ENCODE measurements at places on chromosomes 4 and X. TPM values are rescaled to one million over a fixed set of nuclear protein-coding genes. Genes with fewer than 3 reads are reported as not detected.

- DNase-seq = peak; percentile 98
These were observed 136.1 kb upstream of the MAP9 start for GRCh38 chr4:155512817-155513216.

- DNase-seq = no peak
These were observed 98.1 kb upstream of the JADE1 start for GRCh38 chr4:128711361-128711760.

- peak; percentile 1 for DNase-seq
These were observed 44.6 kb downstream of the RAB33A start for GRCh38 chrX:130216320-130216719.

- no peak for DNase-seq
These were observed 27.1 kb upstream of the SLC25A6 start for GRCh38 chrX:1418901-1419544.

DNA sequence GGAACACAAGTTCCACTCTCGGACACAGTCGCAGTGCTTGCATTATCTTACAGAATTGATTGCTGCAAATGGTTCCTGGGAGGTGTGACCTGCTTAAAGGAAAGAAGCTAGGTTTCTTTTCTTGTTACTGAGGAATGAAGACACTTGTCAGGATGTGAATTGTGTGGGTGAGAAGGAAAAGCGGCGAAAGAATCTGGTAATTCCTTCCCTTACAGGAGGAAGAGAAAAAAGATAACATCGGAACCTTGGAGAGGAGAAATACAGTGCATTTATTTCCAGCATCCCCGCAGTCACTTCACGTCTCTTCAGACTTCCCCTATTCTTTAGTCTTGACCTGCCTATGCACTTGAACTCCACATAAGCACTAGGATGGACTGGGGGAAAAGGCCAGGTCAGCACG, 389 bp upstream of the CCSER1 start:
- no peak for DNase-seq

DNA sequence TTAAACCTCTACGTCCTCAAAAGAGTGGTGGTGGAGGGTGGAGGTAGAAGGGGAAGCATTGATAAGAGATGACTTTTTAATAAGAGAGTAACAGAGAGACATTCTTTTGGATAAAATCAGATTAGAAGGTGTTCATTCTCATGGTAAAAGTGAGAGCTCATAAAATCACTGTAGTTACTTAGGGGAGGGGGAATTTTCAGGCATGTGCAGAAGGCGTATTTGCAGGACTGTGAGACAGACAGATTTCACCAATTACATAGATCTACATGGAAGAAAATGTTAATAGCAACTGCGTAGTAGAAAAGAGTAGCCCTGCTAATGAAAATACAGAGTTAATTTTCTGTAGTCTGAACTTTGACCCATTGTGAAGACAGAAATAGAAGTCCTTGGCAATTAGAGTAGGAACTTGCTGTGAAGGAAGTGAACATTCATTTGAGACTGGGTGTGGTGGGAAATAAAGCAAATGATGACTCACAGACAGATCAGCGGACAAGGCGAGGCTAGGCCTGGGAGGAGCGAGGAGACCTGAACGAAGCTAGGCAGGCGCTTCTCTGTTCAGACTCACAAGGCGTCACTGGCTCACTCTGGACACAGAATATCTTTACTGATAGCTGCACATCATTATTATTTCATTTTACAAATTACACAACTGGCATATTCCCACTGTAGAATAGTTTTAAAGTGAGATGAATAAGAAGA, 57.2 kb upstream of the FAM9C start:
- peak; percentile 90 for DNase-seq

DNA sequence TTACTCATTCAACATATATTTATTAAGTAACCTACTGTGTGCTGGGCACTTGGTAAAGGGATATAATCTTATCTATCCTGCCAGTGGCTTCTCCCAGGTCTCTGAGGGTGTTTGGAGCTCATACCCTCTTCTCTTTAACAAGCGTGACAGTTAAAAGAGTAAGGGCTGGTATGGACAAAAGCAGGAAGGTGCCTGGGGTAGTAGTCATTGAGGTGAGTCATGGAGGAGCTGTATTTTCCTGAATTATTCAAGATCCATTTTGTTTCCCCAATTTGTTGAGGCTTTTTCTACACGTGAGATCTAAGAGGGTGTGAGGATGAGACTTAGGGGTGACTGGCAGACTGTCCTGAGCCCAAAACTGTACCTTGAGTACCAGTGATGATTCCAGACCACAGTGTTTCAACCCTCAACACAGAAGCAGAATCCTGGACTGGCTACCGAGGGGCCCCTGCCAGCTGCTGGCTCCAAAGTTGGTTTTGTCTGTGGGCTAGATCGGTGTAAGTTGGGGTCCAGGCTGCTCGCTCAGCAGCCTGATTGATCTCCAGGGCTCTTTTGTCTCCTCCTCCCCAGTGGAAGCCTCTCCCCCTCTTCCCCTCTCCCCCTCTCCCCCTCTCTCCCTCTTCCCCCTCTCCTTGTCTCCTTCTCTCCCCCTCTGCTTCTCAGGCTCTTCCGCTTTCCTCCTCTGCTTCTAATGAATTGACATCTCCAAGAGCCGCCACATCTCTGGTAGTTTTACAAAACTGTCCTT, at the start of gene DRP2:
TSS of gene DRP2 (plus strand) at position 671 of the 748 bp plus-strand sequence. CDS start 11,862 bp downstream, outside the sequence.
- DNase-seq = peak; percentile 36

DNA sequence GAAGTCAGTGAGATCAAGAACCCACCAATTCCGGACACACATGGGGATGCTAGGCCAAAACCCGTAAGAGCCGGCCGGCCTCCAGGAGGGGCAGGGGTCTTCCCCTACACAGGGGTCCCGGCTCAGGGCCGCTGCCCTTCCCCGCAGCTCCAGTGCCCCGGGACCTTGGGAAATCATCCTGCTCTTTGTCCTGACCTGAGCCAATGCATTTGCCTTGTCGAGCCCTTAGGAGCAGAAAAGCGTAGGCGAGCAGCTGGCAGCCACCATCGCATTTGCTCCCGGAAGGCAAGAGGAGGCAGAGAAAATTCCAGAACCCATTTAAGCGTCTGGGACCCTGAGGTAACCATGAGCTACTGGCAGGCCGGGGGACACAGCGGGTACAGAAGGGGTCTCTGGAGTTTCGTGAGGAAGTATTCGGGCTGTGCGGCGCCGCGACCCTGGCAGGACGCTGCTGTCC, 7.4 kb upstream of the TNIP2 start:
- DNase-seq = no peak

- DNase-seq = no peak
These were observed 30.7 kb upstream of the TMPRSS11E start for GRCh38 chr4:68416591-68416990.

Gene NHSL2
- 40.3 TPM for total RNA-seq

Gene MAP3K15
- not detected for total RNA-seq
